ENCODE measurements at places on chromosomes 4 and X.

GRCh38 chrX:150625875-150626274 is 57.5 kb downstream of the MTM1 start:
- DNase-seq: no peak

- DNase-seq: no peak
Observed at GRCh38 chr4:162761965-162762364, 404.7 kb downstream of the NAF1 start.

DNA sequence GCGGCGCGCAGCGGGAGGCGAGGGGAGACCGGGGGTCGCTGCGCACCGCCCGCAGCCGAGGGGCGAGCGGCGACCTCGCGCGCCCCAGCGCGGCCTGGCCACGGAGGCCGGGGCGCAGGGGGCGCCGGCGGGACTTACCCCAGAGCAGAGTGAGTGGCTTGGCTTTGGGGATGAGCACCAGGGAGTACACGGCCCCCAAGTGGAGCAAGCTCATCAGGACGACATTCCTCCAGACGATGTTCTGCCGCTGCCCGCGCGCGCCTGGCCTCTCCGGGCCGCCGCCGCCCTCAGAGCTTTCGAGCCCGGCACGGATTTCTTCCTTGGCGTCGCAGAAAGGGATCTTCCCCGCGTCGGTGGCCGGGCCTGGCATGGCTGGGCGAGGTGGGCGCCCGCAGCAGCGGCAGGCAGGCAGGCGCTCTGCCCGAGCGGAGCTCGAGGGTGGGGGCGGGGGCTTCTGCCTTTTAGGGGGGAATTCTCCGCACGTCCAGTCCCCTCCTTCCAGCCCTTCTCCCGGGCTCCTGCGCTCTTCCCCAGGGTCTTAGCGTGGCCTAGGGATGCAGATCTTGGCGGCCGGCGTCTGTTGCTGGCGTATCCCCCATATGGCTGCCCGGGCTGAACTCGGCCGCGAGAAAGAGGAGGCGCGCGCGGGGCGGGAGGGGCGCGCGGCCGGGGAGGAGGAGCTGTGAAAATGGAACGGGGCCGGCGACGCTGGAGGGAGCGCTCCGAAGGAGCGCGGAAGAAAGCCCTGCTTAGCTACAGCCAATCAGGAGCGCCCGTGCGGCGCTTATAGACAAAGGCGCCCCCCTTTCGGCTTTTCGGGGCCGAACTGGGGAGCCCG is at the start of gene SCD5:
TSS of gene SCD5 (minus strand) at position 629 of the 838 bp plus-strand sequence. CDS start at position 370, 259 bp downstream.
- DNase-seq: peak; percentile 85

GRCh38 chr4:166896254-166896653 is 338.0 kb downstream of the SPOCK3 start:
- no peak for DNase-seq

DNA sequence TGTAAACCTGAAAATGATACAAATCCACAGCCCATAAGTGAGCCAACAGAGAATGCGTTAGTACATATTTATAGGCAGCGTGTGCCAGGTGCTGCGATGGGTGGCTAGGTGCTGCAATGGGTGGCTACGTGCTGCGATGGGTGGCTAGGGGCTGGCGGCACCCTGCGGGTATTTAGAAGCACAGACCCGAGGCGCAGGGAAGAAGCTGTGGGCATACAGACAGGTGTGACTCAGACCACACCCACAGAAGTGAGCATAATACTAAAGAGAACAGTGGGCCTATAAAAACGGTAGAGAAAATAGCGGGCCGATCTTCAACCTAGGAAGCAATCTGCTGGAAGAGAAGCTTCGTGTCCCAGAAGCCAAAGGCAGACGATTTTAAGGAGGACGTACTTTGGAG is 81.1 kb downstream of the FAT1 start:
- DNase-seq: no peak

DNA sequence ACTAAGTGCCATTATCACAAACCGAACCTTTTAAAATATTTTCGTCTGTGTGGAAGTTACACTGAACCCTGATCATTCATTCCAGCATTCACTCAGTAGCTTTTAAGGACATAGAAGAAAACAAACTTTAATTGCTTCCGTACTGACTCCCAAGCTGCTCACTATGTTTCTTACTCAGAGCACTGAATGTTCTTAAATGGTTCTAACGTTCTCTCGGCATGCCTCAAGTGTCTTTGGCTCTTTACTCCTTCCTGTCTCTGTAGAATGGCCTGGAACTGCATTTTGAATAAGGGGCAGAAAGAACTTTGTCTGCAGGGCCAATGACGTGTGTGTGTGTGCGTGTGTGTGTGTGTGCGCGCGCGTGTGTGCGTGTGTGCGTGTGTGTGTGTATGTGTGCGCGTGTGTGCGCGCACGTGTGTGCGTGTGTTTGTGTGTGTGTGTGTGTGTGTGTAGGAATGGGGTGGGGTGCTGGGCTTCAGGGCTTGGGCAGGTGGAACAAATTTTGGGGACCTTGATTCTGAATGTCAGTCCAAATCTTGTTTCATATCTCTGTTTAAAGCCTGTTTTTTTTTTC is 50.5 kb upstream of the PAQR3 start:
- no peak for DNase-seq

- DNase-seq: no peak
Observed at GRCh38 chrX:22041907-22042530, 9.9 kb downstream of the PHEX start.

DNA sequence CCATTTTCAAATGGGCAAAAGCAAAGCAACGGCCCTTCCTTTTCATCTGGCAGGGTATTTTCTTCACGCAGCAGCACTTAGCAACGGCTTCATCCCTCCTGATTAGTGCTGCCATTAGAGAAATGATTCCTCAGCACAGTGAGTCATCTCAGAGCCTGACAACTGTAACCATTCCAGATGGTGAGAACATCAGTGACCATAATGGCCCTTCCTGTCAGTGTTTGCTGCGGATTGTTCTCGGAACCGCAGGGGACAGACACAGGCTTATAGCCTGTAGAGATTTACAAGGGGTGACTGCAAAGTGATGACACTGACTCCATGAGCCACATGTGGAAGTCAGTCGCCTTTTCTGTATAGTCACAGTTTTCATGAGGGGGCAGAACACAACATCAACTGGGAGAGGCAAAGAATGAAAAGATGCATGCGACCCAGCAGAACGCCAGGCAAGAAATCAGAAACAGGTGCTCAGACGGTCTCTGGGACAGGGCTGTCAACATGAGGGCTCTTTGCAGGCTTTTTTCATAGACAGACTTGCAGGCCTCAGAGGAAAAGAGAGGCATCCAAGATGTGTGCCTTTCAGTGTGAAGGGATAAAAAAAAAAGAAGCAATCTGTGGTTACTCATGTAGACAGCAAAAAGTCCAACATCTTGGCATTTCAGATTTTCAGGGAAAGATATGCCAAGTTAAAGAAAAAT is 69.9 kb upstream of the FBXW7 start:
- no peak for DNase-seq

Measured in GM10248 (cell line).